ENCODE measurements at places on chromosomes 16 and 17.

- no peak for DNase-seq
Observed at GRCh38 chr17:57665128-57665527, 80.0 kb downstream of the CCDC182 start.

GRCh38 chr16:2208308-2208707 lies 2.4 kb downstream of the BRICD5 start:
- DNase-seq = no peak

GRCh38 chr16:85570735-85571562 lies 42.2 kb upstream of the GSE1 start:
- no peak for DNase-seq

- no peak for DNase-seq
Observed at GRCh38 chr16:88352261-88353200, 30.2 kb upstream of the ZNF469 start.

DNA sequence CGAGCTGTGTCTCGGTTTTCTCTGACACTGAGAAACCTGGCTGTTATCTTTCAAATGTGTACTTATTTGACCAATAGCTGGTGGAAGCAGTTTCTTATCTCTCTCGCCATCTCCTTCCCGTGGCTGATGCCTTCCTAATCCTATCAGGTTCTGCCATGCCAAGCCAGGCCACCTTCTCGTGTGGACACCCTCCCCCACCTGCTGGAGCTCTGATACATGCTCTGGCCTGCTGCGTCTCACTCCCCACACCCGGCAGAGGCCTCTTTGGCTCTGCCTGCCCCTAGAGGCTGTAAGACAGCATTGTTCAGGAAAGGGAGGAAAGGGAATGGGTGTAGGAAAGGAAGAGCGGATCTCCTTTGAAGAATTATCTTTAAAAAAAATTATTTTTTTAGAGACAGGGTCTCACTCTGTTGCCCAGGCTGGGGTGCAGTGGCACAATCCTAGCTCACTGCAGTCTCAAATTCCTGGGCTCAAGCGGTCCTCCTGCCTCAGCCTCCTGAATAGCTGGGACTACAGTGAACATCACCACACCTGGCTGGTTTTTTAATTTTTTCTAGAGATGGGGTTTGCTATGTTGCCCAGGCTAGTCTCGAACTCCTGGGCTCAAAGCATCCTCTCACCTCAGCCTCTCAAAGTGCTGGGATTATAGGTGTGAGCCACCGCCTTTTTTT lies 7.5 kb upstream of the ARMC5 start:
- no peak for DNase-seq
